ENCODE measurements at places on chromosomes 1 and 21.

- no peak for DNase-seq
Observed at GRCh38 chr1:153763365-153764225, 11.6 kb upstream of the SLC27A3 start.

DNA sequence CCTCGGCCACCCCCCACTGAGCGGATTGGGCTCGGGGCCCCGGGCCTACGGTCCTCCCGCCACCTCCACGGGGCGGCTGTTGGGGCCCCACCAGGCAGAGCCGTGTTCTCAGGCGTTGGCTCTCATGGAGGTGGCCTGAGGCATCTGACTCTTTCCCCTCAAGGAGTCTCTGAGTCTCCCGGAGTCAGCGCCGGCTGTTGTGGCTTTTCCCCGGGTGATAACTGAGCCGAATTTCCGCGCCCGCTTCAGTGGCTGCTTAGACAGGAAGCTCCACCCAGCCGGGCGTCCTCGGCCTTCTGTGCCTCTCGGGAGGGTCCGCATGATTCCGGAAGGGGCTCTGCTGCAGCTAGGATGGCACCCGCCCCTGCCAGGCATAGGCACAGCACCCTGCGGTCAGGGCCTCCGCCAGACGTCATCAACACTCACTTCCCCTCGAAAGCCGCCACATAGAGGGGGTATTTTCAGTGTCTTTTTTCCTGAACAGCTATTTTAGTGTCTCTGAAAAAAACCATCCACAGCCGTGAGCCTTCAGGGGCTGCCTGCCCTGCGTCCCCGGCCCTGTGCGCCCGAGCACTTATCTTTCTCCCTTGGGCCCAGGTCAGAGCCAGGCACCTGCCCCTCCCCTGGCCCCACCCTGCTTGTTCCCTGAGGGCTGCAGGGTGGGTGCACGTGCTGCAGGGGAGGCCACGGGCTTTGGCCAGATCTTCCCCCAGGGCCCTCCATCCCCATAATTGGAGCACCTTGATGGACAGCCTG lies 72.9 kb downstream of the SKI start:
- DNase-seq: no peak

DNA sequence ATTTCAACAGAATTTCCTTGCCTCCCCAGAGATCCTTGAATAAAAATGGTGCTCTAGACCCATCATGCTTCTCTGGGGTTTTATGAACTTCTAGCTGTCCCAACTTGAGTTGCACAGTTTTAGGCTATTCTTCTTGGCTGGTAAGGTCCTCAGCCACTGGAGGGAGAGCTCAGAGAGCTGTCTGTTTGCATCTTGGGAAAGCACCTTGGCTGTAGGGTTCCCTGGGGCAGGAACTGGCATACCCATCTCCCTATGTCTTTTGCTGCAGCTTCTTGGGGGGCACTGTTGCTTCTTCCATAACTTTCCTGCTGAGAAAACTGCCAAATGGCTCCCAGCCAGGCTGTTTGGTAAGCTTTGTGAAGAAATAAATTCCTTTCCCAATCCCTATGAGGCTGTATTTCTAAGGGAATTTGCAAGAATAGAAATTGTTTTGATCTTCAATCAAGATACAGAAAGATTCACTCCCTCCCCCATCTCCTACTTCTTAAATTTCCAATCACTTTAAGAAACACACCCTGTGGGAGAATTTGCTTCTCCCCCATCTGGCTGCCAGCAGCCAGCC lies 8.2 kb upstream of the FMOD start:
- DNase-seq: no peak

DNA sequence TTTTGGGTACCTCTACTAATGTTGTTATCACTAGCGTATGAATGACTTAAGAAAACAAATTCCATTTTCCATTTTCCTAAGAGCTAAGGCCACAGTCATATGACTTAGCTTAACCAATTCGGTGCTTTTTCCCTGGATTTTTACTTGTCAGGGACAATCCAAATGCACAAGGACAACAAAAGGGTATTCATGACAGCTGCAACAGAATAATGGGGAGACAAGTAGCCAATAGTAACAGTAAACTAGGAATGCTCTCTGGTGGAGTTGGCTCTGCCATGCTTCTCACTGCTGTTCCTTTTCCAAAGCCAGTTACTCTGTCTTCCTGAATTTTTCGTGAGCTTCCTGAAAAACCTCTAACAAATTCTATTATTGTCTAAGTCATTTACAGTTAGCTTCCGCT lies 52.9 kb downstream of the LRRIQ3 start:
- no peak for DNase-seq

- no peak for DNase-seq
Observed at GRCh38 chr1:38476111-38476849, 383.3 kb downstream of the RRAGC start.

DNA sequence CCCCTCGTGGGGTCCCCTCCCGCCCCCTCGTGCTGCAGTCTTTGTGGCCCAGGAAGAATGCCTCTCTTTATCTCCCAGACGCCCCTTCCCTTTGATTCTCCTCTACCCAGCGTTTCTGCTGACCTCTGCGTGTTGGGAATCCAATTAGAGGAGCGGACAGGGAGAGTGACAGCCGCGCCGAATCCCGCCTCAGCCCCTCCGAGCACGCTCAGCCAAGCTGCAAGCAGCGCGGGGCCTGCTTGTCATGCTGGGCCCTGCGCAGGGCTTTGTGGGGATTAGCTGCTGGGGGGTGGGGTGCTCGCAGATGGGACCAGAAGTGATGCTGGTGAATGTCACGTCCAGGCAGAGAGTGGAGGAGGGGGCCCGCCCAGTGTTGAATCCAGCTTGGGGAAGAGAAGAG lies 91.1 kb downstream of the EPHB2 start:
- DNase-seq: no peak

DNA sequence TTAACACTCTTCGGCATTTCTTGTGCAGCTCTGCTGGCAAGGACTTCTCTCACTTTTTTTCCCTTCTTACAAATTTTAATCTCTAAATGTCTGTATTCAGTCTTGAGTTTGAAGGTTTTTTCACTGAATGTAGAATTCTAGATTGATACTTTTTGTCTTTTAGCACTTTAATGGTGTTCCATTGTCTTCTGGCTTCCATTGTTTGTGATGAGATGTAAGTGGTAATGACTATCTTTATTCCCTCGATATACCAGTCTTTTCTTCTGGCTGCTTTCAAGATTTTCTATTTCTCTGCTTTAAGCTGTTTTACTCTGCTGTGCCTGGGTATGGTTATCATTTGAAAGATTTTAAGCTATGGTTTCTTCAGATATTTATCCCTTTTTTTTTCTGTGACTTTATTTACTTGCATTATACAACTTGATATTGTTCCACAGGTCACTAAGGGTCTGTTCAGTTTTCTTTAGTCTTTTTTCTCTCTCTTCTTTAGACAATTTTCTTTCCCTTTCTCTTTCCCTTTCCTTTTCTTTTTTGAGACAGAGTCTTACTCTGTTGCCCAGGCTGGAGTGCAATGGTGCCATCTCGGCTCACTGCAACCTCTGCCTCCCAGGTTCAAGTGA lies 35.8 kb downstream of the DYRK1A start:
- DNase-seq: no peak

DNA sequence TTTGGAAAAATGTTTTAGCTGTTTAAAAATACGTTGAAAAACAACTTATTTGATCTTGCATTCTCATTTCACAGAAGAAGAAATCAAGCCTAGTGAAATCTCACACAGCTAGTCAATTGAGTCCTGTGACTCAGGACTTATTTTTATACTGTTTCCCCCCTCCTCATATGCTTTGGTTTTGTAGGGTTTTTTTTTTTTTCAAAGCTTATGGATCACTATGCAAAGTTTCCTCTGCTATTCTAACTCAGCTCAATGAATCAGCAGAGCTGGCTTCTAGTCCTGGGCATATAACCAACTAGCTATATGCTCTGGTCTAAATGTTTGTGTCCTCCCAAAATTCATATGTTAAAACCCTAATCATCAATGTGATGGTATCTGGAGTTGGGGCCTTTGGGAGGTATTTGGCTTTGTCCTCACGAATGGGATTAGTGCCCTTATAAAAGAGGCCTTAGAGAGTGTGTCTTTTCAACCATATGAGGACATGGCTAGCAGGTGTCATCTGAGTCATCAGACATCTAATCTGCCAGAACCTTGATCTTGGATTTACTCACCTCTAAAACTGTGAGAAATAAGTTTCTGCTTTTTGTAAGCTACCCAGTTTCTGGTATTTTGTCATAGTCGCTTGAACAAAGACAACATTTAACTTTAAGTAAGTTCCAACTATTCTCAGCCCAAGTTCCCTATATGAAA lies 317.2 kb upstream of the C1orf87 start:
- no peak for DNase-seq

- DNase-seq: no peak
Observed at GRCh38 chr1:161510477-161510876, 5.2 kb downstream of the FCGR2A start.

DNA sequence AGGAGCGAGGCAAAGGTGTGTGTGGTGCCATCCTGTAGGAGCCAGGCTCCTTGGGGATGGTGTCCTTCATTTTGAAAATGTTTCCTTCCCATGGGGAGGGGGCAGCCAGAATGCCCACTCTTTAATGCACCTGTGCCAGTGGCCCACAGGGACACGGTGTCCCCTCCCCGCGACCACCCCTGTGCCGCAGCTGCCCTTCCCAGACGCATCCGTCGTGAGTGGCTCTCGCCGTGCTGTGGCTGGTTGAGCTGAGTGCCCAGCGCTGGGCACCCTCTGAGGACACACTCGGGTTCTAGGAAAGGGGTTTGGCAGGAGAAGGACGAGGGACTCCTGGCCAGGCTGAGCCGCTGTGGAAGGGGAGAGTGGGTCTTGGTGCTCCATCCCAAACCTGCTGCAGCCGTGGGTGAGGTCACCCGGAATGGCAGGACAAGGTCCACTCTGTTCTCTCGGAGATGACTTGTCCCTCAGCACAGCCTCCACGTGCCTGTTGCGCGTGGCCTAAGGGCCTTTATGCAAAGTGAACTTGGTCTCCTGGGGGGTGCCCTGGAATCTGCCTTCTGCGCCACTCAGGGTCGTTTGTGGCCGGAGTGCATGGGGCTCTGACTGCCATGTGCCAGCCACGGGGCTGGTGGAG lies 74.3 kb downstream of the SKI start:
- no peak for DNase-seq

- no peak for DNase-seq
Observed at GRCh38 chr1:173356191-173356762, 120.9 kb upstream of the PRDX6 start.

- no peak for DNase-seq
Observed at GRCh38 chr1:31980835-31981455, 32.7 kb upstream of the KHDRBS1 start.

- DNase-seq: no peak
Observed at GRCh38 chr1:11334261-11334804, 61.3 kb downstream of the UBIAD1 start.

- DNase-seq: peak; percentile 94
Observed at GRCh38 chr1:44636688-44637598, 37.3 kb downstream of the TMEM53 start.

DNA sequence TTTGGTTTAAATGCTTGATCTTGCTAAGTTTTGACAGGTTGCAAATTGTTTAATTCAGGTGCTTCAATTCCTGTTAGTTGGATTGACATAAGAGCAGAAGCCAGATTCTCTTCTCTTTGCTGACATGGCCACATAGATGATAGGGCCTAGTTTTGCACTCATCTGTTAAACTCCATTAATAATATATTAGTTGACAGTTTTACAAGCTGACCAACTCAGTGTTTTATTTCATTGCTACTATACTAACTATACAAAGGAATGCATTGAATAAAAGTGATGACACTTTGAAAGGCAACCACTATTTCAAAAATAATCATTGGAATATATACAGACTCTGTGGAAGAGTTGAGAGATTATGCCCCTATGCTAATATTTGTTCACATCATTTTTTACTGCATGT lies 255.6 kb upstream of the DPYD start:
- DNase-seq: peak; percentile 23

GRCh38 chr1:233723387-233723786 lies 109.5 kb downstream of the KCNK1 start:
- DNase-seq: no peak

GRCh38 chr1:116356673-116357072 lies 16.4 kb upstream of the ATP1A1 start:
- no peak for DNase-seq

DNA sequence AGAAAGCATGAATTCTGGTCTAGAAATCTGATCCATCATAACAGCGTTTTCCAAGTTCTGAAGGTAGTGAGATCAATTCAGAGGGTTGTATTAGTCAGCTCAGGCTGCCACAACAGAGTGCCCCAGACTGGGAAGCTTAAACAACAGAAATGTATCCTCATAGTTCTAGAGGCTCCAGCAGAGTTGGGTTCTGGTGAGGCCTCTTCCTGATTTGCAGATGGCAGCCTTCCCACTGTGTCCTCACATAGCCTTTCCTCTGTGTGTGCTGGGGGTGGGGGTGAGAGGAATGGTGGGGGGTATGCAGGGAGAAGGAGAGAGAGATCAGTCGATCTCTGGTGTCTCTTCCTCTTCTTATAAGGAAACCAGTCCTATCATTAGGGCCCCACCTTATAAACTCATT lies 15.1 kb downstream of the ZBTB8B start:
- no peak for DNase-seq

- DNase-seq: peak; percentile 90
Observed at GRCh38 chr1:56505792-56506743, 73.3 kb downstream of the PLPP3 start.

- no peak for DNase-seq
Observed at GRCh38 chr1:198679535-198680173, 40.8 kb downstream of the PTPRC start.

GRCh38 chr1:197967066-197967465 lies 49.9 kb downstream of the LHX9 start:
- DNase-seq: no peak

DNA sequence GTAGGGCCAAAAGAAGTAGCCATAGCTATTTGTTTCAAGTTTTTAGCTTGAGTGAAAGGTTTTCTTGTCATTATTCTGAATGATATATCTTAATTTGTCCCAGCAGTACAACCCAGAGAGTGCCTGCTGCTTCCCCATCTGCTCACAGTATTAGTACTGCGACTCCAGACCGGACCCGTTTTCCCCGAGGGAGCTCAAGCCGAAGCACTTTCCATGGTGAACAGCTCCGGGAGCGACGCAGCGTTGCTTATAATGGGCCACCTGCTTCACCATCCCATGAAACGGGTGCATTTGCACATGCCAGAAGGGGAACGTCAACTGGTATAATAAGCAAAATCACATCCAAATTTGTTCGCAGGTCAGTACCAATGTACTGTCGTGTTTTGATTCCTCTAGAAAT lies 37.2 kb upstream of the C1orf115 start:
- DNase-seq: peak; percentile 79

DNA sequence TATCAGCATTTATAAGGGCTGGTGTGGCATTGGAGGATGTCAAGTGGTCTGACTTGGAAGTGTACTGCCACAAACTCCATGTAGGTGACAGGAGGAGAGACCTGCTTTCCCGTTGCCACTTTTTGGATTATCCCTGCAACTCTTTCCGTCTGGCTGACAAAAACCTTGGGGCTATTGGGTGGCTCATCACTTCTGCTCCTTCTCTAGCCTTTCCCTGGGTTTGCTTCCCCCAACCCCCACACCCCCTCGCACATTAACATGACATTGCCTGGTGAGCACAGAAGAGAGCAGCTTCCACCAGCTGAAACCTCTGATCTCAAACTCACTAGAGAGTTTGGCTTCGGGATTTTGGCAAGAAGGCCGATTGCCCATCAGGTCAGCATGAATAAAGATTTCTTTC lies 39.2 kb downstream of the PROX1 start:
- DNase-seq: no peak

- peak; percentile 15 for DNase-seq
Observed at GRCh38 chr1:20666804-20667203, 5.6 kb upstream of the DDOST start.

Data from NCI-H69 (cell line).